Pulmonary artery endothelial cell (primary cell): ENCODE measurements at places on chromosomes 1 and 21.

GRCh38 chr1:31105646-31106045, 40.1 kb upstream of the PUM1 start:
- DNase-seq: no peak

- no peak for DNase-seq
Measured at GRCh38 chr1:74512170-74512915, at the start of gene LRRC53. Gene LRRC53, minus strand, starts transcription at chr1:74512611. Its CDS starts 29,262 bp downstream, at chr1:74483349.

GRCh38 chr1:109948285-109948630, 36.3 kb upstream of the AHCYL1 start:
- DNase-seq: no peak

GRCh38 chr1:24018611-24019580, 38.8 kb upstream of the SRSF10 start:
- peak; percentile 99 for DNase-seq

DNA sequence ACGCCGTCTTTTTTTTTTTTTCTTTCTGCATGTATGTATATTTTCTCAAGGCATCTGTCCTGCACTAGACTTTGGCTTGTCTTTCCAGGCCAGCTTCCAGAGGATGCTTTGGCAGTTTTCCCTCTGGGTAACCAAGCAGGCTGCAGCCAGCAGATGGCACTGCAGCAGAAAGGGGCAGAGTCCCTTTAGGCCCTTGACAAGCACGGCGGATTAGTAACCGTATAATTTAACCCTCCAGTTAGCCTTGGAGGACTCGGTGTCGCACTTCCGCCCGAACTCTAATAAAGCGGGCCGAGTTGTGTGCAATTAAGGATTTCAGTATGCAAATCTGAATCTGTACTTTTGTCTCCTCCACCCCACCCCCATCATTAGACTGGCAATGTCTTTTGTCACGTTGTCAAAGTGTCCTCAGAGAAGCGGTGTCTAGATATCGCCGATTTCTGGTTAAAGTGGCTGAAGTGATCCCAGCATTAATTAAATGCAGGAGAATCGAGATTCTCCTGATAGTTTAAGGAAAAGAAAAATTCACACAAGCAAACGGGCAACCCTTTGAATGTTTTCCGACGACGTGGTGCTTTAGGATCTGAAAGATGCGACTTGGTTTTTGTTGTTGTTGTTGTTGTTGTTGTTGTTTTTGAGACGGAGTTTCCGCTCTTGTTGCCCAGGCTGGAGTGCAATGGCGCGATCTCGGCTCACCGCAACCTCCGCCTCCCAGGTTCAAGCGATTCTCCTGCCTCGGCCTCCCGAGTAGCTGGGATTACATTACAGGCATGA, 1.1 kb upstream of the TMEM167B start:
- no peak for DNase-seq

DNA sequence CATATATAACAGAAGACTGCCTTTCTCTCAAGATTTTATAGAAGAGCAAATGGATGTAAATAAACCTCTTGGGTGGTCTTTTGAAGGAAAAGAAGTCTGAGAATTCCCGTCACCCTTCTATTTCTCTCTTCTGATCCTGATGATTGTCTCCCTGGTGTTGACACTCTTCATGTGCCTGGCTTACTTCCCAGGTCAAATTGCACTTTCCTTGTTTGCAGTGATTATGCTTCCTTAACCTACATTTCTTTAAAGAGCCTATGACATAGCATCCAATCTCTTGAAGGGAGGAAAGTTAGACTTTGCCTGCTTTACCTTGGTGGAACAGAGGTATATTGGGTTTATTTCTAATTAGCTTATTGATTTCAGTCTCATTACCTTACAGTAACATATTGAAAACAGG, 80.1 kb downstream of the LRRC53 start:
- DNase-seq: no peak

GRCh38 chr1:42529724-42530181, 66.7 kb downstream of the CCDC30 start:
- peak; percentile 7 for DNase-seq

DNA sequence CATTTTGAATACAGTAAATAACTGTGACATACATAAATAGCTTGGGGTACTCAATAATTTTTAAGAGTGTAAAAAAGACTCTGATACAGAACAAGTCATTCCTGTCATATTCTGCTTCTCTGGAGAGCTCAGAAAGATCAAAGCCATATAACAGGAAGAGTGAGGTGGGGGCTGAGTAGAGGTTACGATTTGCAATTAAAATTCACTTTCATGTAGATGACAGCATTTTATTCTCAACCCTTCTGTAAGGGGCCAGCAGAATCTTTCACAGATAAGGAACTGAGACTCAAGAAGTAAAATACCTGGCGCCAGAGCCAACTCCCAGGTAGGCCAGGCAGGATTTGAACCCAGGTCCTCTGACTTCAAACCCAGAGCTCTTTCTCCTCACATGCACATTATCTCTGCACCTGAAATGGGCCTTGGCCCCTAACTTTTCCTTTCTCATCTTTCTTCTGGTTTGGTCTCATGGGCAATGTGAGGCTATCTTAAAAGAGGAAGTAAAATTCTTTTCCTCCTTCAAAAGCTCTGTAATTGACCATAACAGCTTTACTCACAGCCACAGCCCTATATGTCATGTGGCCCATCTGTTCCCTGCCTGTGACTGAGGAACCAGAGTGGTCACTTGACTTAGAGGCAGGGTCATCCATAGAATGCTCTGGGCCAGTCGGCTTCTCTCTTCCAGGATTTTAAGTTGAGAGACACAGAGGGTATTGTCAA, 80.9 kb upstream of the SYT6 start:
- DNase-seq: no peak
